ENCODE measurements at places on chromosomes 6 and 20.

DNA sequence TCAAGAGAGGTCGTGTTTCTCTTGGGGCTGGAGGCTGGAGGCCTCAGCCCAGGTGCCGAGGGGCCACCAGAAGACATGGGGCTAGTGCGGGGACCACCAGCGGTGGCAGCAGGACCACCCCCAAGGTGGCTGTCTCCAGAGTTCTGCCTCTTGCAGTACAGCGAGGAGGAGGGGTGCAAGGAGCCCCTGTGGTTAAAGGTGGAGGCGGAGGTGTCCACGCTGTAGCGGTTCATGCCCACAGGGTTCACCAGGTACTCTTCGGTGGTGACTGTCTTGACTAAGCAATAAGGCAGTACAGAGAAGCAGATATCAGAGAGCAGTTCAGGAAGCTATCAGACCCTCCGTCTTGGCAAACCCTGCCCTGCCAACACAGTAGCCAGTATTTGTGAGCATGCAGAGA is 103.4 kb downstream of the SCML4 start:
- DNase-seq, result no peak

DNA sequence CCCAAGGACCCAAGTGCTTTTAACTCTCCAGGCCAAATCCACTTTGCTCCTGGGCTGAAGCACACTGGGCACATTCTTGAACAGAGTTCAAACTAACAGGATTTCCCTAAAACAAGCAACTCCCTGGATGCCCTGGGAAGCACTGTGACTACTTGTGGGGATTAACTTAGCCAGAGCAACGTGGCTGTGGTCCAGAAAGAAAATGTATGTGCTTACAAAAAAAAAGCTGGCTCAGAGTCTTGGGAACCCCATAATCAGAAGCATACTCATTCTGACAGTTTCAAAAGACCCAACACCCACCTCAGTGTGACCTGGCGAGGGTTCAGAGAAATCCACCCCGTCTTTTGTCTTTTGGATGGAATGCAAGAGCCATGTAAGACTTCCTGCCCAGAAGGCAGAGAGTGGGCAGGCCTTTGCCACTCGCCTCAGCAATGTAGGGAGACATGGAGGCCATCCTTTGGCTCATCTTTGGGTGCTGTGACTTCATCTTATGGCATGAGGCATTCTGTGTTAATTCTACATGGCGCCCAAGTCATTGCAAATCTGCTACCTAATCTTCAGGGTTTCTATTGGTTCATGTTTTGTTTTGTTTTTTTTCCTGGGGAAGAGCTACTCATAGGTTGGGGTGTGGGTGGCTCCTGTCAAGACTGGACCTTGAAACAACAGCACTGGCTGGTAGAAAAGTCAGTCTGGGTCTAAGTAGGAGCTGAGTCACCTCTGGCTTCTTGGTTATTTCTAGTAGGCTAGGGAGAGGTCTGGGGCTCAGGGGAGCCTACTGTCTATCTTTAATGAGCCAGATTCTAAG is 248.6 kb upstream of the SUPT3H start:
- no peak for DNase-seq

DNA sequence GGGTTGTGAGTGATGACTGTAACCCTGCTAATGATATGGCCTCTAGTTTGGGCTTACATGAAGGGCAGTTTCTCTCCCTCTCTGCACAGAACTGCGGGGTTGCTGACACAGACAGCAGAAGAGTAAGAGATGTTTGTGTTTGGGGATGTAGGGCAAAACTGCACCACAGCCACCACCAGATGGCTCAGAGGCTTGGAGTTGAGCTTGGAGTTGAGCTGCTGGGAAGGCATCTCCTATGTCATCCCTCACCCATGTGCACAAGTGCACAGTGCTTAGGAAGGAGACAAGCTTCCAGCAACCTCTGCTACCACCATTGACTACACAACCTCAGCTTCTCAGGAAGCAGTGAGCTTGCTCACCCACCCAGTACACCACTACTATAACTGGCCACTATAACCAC is 303.9 kb upstream of the DEFB112 start:
- no peak for DNase-seq

DNA sequence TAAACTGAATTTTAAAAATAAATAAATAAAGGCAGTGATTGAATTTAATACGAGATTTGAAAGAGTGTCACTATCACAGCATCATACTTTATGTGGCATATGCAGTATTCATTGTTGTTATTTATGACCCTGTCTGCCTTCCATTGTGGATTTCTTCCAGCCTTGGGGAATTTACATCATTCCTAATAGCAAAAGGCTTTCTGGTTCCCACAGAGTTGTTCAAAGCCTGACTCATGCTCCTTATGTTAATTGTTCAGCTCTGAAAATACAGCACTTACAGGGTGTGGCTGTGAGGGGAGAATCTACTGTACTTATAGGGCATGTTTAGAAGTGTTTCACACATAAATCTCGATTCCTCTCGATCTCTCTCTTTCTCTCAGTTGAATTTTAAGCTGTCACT is 54.4 kb downstream of the JAG1 start:
- peak; percentile 65 for DNase-seq

DNA sequence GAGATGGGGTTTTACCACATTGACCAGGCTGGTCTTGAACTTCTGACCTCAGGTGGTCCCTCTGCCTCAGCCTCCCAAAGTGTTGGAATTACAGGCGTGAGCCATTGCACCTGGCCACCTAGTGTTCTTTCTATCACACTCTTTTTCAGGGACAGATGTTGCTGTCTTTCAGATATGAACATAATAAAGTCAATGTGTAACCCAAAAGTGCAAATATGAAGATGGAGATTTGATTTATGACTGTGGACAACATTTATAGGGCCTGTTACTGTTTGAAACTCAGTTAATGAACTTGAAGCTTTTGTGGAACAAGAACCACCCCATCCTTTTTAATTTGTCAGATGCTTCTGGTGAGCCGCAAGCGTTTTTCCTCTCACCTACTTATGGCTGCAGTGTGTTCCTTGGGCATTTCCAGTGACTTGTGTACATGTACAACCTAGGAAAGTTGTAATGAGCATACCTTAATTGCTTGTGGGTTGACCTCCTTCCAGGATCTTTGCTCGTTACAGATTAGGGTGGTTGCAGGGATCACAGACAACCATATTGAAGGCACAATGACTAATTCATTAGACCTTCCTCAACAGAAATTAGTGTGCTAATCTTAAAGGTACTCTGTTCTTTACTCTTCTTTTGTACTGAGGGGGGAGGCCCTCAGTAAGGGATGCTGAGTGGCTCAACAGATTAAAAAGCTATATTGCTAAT is 6.8 kb downstream of the TBPL1 start:
- no peak for DNase-seq

DNA sequence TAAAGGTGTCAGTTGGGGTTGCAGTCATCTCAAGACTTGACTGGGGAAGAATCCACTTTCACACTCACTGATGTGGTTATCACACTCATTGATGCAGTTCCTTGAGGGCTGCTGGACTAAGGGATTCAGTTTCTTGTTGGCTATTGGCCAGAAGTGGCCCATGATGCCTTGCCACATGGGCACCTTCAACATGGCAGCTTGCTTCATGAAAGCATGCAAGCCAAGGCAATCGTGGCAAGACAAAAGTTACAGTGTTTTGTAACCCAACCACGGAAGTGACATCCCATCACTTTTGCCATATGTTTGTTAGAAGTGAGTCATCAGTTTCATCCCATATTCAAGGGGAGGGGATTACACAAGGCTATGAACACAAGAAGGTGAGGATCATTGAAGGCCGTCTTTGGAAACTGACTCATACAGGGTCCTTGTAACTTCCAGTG is 3.8 kb upstream of the RANBP9 start:
- DNase-seq, result no peak

- no peak for DNase-seq
Observed at GRCh38 chr6:75116946-75117345, 88.9 kb downstream of the COL12A1 start.

DNA sequence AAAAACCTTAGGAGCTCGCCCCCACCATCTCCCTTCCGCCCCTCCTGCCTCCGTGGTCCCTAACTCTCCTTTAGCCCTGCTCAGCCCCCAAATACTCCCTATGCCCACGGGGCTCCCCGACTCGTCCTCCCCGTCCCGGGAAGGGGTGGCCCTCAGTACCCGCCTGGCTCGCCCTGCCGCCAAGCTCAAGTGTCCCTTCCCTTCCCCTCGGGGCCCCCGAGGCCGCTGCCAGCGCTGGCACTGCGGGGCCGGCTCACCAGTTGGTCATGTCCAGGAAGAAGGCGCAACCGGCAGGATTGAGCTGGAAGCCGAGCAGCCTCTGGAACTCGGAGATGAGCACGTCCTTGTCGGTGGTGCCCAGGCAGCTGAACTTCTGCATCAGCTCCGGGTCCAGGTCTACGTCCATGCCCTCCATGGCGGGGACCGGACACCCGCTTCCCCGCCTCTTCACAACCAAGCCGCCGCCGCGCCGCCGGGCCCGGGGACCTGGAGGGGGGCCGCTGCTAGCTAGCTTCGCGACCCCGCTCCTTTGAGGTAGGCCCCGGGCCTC is 303 bp downstream of the ILRUN start:
- no peak for DNase-seq

- peak; percentile 94 for DNase-seq
Observed at GRCh38 chr20:1415667-1416468, 23.0 kb upstream of the FKBP1A start.

GRCh38 chr6:45426251-45426650 is 48.5 kb upstream of the SUPT3H start:
- DNase-seq, result no peak

GRCh38 chr6:18835976-18836375 is 448.8 kb downstream of the RNF144B start:
- DNase-seq, result no peak

DNA sequence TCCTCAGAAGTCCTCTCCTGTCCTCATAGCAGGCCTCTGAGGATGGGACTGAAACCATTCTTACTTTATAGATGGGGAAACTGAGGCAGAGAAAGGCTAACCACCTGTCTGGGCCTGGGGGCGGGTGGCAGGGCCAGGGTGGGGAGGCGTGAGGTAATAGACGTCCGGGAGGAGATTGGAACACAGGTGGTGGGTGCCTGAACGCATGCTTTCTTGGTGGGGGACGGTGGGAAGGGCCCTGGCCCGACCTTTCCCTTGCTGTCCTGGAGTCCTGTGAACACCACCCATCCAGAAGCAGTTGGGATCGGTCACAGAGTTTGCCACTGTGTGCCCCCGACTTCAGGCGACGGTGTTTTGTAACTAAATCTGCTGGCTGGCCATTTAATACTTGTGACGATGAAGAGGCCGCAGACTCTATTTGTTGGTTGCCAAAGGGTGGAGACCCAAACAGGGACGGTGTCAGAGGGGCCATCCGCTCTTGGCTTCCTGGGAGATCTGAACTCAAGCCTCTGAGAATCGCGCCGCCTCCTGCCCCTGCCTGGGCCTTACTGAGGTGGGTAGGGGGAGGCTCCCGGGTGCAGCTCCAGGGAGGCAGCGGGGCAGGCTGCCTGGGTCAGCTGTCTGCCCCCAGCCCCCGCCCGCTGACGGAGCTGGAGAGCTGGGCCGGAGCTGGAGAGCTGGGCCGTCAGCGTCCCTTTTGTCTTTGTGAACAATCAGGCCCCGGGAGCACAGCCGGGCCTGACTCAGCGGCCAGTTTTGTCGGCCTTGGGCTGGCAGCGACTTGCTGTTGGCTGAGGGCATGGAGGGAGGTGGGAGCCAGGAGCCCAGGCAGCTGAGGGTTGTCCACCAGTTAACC is 4.1 kb downstream of the RBM38 start:
- DNase-seq, result no peak

DNA sequence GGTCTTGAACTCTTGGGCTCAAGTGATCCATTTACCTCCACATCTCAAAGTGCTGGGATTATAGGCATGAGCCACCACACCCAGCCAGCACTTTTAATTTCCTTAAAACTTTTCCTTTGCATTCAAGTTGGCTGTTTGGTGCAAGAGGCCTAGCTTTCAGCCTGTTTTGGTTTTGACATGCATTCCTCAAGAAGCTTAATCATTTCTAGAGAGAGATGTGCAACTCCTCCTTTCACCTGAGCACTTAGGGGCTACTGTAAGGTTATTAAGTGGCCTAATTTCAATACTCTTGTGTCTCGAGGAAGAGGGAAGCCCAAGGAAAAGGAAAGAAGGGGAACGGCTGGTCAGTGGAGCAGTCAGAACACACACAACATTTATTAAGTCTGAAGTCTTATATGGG is 13.8 kb upstream of the BLOC1S5 start:
- DNase-seq, result no peak

- no peak for DNase-seq
Observed at GRCh38 chr20:20303742-20304141, 64.2 kb upstream of the INSM1 start.

DNA sequence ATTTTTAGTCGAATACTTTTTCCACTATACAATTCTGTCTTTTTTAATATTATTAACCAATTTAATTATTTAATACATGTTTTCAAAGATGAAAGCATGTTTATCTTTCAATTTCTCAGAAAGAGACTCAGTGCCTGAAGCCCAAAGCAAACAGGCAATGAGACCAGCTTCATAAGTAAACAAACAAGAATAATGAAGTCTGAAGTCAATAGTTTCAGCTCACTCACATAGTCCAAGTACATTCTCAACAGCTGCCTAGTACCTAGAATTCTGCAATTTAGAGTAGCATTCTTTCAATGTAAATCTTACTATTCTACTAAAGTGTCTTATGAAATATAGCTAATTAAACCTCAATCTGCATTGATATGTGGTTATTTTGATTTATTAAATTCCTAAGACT is 626.5 kb upstream of the NRSN1 start:
- no peak for DNase-seq

GRCh38 chr6:131828951-131829350 is 21.1 kb downstream of the ENPP1 start:
- DNase-seq, result no peak

GRCh38 chr6:79246891-79247290 is 12.4 kb upstream of the HMGN3 start:
- DNase-seq, result no peak

GRCh38 chr6:41072836-41073202 is at the start of gene NFYA:
NFYA (plus strand) TSS chr6:41072974; CDS start chr6:41079090, 6,116 bp downstream.
- no peak for DNase-seq

DNA sequence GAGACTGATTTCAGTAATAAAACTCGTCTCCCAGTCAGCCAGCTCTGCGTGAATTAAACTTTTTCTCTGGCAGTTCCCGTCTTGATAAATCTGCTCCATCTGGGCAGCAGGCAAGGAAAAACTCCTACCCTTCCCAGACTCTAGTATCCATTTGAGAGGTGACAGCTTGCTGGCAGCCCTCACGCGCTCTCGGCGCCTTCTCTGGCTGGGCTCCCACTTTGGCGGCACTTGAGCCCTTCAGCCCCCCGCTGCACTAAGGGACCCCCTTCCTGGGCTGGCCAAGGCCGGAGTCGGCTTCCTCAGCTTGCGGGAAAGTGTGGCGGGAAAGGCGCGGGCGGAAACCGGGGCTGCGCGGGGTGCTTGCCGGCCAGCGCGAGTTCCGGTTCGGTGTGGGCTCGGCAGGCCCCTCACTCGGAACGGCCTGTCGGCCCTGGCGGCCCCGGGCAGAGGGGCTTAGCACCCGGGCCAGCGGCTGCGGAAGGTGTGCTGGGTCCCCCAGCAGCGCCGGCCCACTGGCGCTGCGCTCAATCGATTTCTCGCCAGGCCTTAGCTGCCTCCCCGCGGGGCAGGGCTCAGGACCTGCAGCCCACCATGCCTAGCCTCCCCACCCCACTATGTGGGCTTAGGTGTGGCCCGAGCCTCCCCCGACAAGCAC is 21.8 kb upstream of the GMPR start:
- DNase-seq, result no peak
